GM23248 (cell line): ENCODE measurements at places on chromosomes 11 and 22.

DNA sequence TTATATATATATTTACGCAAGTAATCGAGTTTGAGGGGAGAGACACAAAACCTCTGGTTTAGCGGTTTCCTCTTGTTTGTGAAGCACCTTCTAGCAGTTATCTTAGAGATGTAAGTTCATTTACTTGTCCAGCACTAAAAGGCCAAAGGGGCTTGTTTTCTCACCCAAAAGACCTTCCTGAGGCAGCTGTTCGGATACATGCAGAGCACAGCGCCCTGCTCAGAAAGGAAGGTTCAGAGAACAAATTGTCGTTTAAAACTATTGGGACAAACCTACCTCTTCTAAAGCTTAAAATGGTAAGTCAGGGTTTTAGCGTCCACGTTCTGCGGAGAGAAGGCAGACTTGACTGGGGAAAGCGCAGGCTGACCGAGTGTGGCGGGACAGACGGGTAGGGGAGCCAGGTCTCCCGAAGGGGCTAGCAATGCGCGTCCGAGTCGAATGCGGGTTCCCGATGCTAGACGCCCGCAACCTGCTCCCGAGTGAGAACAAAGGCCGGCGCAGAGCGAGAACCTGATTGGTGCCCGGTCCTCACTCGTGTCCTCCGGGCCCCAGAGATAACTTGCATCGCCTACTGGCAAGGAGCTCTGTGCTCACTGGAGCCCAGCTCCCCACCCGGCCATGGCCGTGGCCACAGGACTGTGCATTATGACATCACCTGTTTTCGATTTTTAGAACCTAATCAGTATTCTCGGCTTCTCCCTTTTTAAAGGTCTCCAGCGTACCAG is 1.0 kb upstream of the SESN3 start:
- peak; percentile 82 for DNase-seq

DNA sequence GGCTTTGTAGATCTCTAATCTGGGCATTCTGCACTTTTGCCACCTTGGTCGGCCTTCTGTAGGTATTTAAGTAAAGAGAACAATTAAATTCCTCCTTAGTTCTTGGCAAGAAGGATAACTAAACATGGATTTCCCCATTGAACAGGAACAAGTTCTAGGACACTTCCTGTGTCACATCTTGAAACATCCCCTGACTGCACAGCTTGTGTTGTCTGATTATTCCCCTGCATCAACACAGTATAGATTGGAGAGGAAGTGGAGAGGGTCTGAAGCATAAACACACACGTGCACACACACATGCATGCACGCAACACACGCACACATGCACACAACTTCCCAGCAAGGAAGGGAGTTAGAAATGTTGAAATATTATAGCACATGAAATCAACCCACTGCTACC is 8.6 kb downstream of the ISX start:
- DNase-seq, result no peak

DNA sequence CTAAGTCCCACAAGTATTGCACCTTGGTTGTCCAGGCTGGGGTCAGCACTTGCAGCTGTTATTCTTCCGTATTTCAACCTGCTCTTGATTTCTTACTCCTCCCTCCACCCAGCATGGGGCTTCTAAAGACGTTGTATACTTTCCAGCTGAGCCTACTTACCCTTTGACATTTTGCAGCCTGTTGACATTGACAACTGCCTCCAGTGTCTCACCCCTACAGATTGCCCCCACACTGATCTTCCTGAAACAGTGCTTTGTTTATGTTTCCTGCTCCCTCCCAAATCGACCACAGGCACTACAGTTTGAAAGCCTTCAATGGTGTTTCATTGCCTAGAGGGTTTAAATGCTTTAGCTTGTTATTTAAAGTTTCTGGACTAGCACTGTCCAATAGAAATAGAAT is 56.6 kb downstream of the FAM83F start:
- DNase-seq, result no peak

DNA sequence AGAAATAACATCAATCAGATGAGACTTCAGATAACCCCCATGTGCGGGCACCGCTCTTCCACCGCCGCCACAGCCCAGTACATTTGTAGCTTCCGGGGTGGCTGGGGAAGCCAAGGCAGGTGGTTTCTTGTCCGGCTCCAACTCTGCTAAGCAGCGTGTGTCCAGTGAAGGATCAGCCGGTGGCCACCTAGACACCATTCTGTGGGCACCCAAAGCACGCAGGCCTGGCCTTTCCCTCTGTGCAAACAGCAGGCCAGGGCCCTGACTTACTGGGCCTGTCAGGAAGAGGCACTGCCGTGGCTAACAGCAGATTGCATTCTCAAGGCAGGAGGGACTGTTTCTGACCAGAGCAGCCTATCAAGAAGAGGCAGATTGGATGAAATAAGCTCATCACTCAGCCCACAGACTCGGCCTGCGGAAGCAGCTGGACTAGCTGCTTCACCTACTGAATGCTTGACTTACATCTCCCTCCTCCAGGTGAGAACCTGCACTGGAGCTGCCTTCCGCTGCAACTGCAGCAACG is 74.8 kb downstream of the ETS1 start:
- DNase-seq, result no peak

- DNase-seq, result no peak
Measured at GRCh38 chr11:69385832-69386427, 92.0 kb downstream of the MYEOV start.

DNA sequence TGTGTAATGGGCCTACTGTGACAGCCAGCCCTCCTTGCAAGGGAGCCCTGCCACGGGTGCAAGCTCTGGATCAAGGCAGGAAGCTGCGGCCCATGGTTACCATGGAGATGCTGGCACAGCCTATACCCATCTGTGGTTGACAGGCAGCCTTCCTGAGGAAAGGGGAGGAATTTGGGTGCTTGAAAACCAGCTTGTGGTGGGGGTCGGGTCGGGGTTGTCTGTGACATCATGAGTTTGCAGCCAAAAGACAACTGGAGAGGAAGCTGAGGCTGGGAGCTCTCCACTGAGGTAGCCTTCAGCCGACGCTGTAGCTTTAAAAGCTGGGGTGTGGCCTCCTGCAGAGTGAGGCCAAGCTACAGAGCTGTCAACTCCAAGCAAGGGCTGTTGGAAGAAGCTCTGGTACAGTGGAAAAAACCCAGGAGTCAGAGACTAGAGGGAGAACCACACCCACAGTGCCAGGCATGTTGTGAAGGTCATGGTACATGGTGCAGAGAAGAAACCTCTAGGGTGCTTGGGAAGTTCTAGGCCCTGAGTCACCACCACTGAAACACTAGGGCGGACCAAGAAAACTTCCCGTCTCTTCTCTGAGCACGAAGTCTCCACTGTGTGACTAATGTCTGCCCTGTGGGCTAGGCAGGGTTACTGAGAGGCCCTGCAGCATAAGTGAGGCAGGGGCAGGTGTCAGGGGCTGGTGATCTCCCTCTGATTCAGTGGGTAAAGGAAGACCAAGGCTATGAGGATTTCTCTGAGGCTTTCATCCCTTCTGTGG is 10.8 kb upstream of the LDHA start:
- peak; percentile 100 for DNase-seq

- DNase-seq, result peak; percentile 75
Measured at GRCh38 chr11:74702383-74703007, 28.7 kb downstream of the CHRDL2 start.

DNA sequence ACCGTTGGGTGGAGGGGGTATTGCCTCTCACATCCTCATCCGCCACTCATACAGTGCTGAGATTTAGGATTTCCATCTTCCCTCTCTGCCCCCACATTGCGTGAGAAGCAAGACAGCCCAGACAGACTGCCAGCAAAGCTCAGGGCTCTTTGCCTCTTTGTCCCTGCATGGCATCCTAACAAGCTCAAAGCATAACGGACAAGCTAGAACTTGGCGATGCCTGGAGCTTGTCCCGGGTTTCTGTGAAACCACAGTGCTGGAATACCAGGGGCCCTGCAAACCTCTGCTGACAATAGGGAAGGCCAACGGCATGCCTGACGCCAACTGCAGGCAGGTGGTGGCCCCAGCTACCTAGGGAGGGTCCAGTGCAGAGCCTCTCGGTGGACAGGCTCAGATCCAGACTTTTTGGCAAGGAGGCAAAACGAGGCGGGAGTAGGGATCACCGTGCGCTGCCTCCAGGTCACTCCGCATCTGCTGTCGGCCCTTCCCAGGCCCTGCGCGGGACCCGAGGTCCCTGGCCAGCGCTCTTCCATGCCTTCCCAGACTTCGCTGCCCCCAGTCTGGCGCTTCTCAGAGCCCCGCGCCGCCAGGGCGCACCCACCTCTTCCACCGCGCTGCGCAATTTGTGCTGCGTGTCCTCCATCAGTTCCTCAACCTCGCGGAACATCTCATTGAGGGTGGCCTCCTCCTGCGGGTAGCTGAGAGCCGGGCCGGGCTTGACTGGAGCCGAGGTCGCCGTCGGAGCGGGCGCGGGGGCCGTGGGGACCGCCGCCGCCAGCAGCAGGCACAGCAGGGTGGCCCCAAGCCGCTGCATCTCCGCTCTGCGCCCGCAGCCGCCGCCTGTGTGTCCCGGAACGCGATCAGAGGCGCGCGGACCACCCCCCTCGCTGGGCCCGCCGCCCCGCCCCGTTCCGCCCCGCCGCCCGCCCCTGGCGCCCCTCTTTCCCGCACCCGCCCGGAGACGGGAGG is at the start of gene DKK3:
TSS of gene DKK3 (minus strand) at position 858 of the 969 bp plus-strand sequence. CDS start at position 814, 44 bp downstream.
- peak; percentile 47 for DNase-seq

- no peak for DNase-seq
Measured at GRCh38 chr22:29320546-29320945, 5.0 kb upstream of the RASL10A start.

DNA sequence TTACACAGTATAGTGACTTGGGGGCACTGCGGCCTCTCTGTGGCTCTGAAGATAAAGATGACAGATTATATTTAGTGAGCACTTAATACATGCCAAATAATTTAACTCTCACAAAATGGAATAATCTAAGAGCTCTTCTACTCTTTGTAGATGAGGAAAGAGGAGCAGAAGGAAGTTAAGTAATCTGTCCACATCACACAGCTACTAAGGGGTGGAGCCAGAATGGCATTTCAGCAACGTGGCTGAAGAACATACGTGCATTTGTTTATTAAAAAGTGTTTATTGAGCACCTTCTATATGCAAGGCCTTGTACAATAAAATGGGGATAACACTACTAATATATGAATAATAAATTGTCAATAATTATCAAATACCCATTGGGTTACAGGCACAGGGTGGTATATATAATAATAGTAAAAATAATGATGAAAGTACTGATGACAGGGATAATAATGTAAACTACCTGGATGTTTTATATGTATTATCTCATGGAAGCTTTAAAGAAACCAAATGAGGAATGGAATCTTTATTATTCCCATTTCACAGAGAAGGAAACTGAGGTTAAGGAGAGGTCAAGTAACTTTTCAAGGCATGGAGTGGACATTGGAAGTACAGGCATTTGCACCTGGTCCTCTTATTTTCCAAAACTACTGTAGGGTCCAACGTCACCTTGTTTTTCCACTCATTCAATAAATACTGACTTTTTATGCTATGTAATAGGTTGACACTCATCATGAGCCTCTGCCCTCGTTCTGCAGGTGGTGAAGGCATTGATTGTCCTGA is 38.0 kb upstream of the IL17RA start:
- no peak for DNase-seq

DNA sequence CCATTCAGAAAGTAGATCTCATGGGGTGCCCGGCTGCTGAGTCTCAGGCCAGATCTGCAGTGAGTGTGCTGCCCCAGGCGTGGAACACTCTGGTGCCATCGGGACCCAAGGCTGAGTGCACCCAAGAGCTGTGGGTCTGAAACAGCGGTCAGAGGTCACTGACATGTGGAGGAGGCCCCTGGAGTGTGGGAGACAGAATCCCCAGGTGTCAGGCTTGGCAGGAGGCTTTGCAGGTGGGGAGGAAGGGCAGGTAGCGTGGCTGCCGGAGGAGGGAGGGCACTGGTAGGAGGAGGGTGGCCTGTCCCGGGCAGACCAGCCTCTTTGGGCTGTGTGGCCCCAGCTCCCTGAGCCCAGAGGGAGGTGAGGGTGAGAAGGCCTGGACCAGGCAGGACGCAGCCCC is 31.7 kb upstream of the KRTAP5-6 start:
- no peak for DNase-seq

DNA sequence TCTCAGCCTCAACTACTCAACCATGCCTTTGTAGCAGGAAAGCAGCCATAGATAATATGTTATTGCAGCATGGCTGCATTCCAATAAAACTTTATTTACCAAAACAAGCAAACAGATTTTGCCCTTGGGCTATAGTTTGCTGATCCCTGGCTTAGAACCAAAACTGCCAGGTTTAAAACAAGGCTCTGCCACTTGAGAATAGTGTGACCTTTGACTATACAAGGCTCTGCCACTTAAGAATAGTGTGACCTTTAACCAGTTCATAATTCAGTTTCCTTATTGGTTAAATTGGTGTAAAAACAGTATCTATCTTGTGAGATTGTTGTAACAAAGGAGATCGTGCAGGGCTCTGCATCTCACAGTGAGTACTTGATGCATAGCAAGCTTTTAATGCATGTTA is 217.3 kb upstream of the MTNR1B start:
- no peak for DNase-seq

- DNase-seq, result no peak
Measured at GRCh38 chr11:100663996-100664395, 23.1 kb upstream of the ARHGAP42 start.

GRCh38 chr22:50461979-50462540 is 12.8 kb downstream of the SBF1 start:
- no peak for DNase-seq

DNA sequence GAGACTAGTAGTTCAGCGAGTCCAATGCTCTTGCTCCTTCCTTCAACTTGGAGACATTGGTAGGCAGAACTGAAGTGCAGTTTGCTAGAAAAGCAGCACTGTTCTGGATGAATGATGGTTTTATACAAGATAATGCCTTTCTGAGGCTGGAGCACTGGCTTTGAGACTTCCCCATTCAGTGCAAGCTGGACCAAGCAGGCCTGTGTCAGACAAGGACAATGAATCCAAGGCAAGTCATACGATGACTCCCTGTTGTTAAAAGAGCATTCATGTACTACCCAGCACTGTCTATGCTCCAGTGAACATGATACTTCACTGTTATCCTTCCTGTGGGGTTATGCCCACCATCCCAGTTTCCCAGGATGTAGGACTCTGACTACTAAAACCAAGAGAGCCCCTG is 242.3 kb upstream of the RAG2 start:
- no peak for DNase-seq
